Spinal cord (tissue), 10 donors: ENCODE measurements at places on chromosomes 11 and 22.
A peak's percentile ranks its signal among the peaks of the same experiment; 100 is the strongest.

GRCh38 chr22:47736186-47737034 lies 974.0 kb downstream of the TBC1D22A start:
- DNase-seq: no peak

- no peak for DNase-seq
Observed at GRCh38 chr11:78572394-78572793, 2.3 kb downstream of the NARS2 start.

GRCh38 chr11:3736816-3737215 lies 60.5 kb downstream of the NUP98 start:
- DNase-seq: no peak

GRCh38 chr22:42613872-42614301 lies 796 bp downstream of the POLDIP3 start:
- no peak for DNase-seq

DNA sequence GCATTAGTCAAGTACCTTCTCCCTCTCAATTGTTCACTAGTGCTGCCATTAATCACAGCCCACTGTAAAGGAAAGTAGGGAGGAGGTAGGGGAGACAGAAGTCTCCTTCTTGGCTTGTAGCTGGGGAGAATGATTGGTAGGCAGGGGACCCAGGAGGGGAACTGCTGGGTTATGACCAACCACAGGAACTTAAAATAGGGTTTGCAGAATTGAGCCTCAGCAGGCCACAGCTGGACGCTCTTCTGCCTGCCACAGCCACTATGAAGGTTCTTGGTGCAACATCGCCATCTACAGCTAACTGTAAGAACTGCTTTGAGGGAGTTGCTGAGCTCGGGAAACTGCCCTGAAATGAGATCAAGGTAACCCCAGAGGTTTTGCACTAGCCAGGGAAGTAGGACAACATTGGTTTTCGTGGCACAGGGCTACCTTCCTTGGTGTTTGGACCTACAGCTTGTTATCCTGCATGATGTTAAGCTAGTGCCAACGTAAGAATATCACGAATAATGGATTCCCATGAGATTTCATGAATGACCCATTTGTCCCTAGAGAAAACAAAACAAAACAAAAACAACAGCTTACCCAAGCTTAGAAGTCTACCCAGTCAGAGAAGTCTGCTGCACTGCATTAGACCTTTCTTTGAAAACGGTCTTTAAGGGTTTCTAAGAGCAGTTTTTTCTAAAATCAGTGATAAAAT lies 787.1 kb upstream of the API5 start:
- peak; percentile 90 for DNase-seq

- DNase-seq: no peak
Observed at GRCh38 chr11:78902771-78903507, 328.3 kb upstream of the NARS2 start.

DNA sequence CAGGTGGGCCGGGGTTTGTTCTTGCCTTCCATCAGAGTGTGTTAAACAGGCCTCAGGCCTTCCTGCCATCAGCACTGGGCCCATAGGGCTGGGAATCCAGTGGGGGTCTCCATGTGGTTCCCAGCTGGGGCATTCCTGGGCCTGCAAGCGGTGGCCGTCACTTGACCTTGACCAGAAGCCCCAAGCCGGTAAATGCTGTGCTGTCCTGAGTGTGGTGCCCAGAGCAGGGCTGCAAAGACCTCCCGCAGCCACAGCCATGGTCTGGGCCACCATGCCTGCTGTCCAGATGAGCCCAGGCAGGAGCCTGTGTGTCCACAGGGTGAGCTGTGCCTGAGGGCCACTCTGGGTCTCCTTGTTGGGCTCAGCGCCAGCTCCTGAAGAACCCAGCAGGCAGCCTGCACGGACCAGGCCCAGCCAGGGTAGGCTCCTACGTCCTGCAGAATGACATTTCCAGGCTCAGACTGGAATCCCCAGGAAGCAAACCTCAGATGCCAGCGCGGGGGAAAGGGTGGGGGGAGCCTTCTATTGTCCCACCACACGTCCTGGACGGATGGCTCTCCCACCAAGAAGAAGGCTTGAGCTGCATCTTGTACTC lies 117.3 kb downstream of the KCNQ1OT1 start:
- no peak for DNase-seq

- no peak for DNase-seq
Observed at GRCh38 chr11:10457901-10458300, 2.8 kb downstream of the AMPD3 start.

DNA sequence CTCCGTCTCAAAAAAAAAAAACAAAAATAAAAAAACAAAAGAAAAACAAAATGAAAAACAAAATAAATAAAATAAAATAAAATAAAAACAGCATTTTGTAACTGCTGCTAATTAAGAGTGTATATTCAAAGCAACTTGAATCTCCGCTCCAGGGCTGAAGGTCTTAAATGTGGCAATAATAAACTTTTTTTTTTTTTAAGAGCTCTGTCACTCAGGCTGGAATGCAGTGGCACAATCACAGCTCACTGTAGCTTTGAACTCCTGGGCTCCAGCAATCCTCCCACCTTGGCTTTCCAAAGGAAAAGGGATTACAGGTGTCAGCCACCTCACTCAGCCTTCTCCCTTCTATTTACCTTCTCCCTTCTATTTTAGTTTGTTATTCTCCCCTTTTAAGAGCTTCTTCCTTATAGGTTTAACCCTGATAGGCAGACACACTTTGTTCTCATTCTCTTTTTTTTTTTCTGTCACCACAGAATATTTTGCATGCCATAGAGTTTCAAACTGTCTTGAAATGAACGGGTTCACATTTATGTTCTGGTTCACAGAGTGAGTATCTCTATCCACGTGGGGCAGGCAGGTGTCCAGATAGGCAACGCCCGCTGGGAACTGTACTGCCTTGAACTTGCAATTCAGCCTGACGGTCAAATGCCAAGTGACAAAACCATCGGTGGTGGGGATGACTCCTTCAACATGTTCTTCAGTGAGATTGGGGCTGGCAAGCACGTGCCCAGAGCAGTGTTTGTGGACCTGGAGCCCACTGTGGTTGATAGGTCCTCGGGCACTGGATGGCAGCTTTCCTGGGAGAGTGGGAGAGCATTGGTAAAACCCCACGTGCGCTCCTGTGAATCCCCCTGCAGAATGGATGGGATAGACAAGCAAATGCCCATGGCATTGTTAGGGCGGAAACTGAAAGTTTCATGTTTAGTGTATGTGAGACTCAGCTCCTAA lies 19.4 kb downstream of the LRRC74B start:
- DNase-seq: no peak

GRCh38 chr11:65870706-65871681 lies 1.6 kb downstream of the EFEMP2 start:
- no peak for DNase-seq

DNA sequence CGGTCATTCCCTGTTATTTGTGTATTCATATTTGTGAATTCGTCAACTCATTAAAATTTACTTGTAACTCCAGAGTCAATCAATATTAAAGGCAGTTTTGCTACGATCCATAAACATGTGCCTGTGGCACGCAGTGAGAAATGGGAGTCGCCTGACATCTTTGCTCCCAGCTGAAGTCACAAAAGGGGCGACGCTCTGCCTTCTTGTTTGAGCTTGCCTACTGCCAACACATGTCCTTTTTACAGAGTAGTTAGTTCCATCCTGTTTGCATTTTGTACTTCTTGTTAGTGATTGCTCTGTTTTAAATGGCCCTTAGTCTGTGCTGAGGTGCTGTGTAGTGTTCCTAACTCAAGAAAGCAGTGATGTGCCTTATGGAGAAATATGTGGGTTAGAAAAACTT lies 305.3 kb downstream of the ETS1 start:
- no peak for DNase-seq

- DNase-seq: no peak
Observed at GRCh38 chr11:37026326-37026725, 428.3 kb upstream of the RAG2 start.

DNA sequence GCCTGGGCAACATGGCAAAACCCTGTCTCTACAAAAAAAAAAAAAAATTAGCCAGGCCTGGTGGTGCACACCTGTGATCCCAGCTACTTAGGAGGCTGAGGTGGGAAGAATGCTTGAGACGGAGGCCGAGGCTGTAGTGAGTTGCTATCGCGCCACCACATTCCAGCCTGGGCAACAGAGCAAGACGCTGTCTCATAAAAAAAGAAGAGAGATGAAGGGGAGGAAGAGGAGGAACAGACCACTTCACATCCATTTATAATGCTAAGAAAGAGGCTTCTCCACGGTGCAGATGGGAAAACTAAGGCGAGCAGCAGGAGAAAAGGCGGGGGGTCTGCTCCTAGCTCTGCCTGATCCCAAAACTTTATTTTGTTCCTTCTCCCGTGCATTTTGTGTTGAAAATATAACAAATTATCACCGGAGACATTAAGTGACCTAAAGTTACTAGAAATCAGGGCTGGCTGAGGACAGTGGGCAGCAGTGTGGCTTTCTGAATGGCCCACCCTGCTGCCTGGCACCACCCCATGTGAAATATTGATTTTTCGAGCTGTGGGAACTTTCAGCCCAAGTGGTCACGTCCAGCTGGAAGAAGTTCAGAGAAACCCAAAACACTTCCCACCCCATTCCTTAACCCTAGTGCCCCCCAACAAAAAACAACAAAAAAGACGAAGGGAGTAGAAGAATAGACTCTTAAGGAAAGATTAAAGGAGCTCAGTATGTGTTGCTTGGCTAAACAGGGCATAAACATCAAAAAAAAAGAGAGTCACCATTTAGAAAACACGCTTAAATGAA lies 9.5 kb downstream of the MYH9 start:
- DNase-seq: no peak

- DNase-seq: no peak
Observed at GRCh38 chr11:44066732-44067141, 667 bp downstream of the ACCS start.

GRCh38 chr11:100927579-100927978 lies 202.0 kb downstream of the PGR start:
- no peak for DNase-seq

- no peak for DNase-seq
Observed at GRCh38 chr22:27875951-27876350, 43.1 kb downstream of the PITPNB start.

GRCh38 chr11:57658023-57658361 lies 430 bp downstream of the CLP1 start:
- no peak for DNase-seq

GRCh38 chr11:84857746-84858145 lies 769.4 kb downstream of the DLG2 start:
- DNase-seq: no peak

- DNase-seq: no peak
Observed at GRCh38 chr11:57133366-57134038, 48.3 kb upstream of the LRRC55 start.

DNA sequence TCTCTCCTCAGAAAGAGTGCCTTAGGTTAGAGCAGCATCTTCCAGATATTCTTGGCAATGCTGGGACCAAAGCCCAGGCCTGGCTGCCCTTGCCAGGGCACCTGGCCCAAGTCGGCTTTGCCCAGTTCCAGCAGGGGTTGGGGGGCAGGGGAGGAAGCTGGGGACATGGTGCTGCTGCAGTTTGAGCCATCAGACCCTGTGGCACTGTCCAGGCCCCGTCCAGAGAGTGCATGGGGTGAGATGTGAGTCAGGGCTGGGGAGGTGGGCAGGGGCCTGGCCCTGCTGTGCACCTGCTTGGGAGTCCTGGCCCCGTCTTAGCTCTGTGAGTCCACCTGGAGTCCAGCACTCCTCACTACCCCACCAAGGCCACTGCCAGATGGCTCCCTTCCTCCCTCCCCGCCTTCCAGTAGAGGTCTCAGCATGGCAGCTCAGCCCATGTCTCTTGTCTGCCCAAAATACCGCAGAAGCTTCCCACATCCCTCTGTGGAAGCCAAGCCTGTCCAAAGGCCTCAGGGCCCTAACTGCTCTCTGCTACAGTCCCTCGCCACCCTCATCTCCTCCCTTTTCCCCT lies 16.6 kb downstream of the DERL3 start:
- no peak for DNase-seq

GRCh38 chr11:74338963-74339362 lies 27.5 kb upstream of the P4HA3 start:
- DNase-seq: no peak

- no peak for DNase-seq
Observed at GRCh38 chr11:44329472-44330230, 19.7 kb upstream of the ALX4 start.

- DNase-seq: no peak
Observed at GRCh38 chr11:123197711-123198110, 2.7 kb upstream of the CLMP start.

DNA sequence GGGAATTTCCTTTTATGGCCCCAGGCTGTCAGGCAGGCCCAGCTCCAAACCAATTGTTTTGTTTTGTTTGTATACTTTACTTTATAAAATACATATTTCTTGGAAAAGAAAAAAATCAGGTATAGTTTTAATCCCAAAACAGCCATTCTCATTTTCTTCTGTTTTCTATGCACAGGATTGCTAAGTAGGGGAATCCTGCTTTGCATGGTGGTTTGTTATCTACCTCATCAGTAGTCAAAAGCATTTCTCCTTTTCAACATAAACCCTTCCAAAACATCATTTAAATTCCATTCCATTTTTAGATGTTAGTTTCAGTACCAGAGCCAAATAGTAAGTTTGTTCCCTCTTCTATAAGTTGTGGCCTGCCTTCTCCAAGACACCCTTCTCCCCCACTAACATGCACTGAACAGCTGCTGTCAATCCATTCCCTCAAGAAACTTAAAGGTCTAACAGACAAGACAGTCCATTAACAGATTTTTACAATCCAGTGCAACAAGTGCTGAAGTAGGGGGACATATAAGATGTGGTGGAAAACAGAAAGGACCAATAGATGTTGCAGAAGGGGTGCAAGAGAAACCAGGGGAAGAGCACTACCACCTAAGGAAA lies 3.7 kb downstream of the ILK start:
- DNase-seq: no peak

DNA sequence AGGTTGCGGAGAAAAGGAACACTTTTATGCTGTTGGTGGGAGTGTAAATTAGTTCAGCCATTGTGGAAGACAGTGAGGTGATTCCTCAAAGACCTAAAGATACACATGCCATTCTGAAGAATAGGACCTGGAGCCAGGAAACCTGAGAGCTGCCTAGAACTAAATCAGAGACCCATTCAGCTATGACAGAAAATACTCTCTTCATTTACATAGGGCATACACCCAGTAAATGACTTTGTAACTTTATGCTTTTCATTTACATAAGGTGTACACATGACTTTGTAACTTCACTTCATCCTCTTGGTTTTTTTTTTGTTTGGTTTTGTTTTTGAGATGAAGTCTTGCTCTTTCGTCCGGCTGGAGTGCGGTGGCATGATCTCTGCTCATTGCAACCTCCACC lies 25.1 kb upstream of the APLNR start:
- DNase-seq: no peak

- no peak for DNase-seq
Observed at GRCh38 chr11:69558519-69558941, 77.1 kb downstream of the LINC01488 start.
